ENCODE measurements at places on chromosomes 5 and 9.

GRCh38 chr5:38926121-38926520 lies 80.3 kb downstream of the OSMR start:
- no peak overlapping the region for H3K4me3 ChIP-seq
- DNase-seq, result no peak
- H3K27me3 ChIP-seq, result peaks cover 45% of the 10 kb centered on the region
- H3K27ac ChIP-seq, result no peak overlapping the region

DNA sequence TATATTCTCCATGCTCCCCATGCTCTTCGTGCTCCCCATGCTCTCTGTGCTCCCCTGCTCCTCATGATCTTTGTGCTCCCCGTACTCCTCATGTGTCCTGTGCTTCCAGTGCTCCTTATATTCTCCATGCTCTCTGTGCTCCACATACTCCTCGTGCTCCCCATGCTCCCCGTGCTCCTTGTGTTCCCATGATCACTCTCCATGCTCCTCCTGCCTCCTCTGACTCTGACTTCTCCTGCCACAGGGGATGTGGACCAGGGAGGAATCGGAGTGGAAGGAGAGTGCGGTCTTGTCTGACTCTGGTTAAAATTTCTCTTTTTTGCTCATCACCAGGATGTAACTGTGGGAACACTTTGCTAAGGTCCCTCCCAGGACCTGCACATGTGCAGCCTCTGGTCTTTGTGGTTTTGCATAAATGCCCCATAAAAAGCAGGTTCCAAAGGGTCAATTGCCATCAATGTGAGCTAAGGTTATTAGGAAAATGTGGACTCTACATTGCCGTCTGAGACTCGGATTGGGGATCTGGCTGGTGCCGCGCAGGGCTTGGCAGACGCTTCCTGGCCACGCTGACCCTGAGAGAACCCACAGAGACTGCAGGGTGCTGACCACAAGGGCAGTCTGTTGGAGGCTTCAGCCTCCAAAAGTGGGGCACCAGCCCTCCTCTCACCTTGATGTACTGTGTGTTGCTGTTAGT lies 52.5 kb downstream of the TRIP13 start:
- H3K36me3 ChIP-seq, result peaks cover 2% of the 10 kb centered on the region
- no peak overlapping the region for H3K4me3 ChIP-seq
- no peaks in the 10 kb centered on the region for H3K4me1 ChIP-seq
- peaks cover 61% of the 10 kb centered on the region for H3K27me3 ChIP-seq
- H3K27ac ChIP-seq, result no peak overlapping the region

DNA sequence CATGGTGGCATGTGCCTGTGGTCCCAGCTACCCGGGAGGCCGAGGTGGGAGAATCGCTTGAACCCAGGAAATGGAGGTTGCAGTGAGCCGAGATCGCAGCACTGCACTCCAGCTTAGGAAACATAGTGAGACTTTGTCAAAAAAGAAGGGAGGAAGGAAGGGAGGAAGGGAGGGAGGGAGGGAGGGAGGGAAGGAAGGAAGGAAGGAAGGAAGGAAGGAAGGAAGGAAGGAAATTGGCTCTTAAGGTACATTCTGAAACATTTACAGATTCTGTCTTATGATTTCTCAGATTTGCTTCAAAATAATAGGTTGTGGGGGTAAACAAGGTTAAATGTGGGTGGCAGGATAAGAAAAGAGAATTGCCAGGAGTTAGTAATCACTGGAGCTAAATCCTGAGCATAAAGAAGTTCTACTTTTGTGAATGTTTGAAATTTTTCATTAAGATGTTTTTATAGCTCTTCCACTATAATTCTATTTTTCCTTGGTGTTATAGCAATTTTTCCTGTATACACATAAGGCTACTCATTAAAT lies 2.1 kb upstream of the UGT3A2 start:
- H3K36me3 ChIP-seq, result peaks cover 2% of the 10 kb centered on the region
- peaks cover 15% of the 10 kb centered on the region for H3K4me1 ChIP-seq
- H3K27me3 ChIP-seq, result peaks cover 54% of the 10 kb centered on the region
- H3K27ac ChIP-seq, result no peak overlapping the region

DNA sequence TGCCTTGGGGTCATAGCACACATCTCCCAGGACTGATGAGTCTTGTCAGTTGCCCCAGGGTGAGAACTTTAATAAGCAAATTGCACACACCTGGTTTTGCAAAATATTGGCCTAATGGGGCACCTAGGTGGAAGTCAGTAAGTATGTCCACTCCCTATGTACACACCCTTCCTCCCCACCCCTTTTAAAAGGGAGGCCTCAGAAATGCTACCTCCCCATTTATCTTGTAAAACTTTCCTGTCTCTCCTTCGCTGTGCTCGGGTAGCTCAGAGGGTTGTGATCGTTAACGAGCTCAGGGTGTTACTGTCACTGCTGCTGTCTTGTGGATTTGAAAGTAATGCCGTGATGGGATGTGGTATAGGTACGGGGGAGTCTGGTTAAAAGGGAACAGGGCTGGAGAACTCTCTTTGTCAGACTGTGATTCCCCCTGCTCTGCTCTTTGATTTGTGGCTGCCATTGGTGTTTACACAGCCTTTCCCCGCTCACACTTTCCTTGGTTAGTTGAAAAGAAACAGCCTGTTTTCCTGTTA lies 26.2 kb downstream of the ZNF462 start:
- no peaks in the 10 kb centered on the region for H3K27me3 ChIP-seq
- H3K4me3 ChIP-seq, result no peak overlapping the region
- H3K36me3 ChIP-seq, result no peaks in the 10 kb centered on the region
- no peak overlapping the region for H3K27ac ChIP-seq
- no peak for DNase-seq

GRCh38 chr9:366620-367019 lies 152.0 kb downstream of the DOCK8 start:
- H3K4me1 ChIP-seq, result no peaks in the 10 kb centered on the region
- H3K27ac ChIP-seq, result no peak overlapping the region
- peaks cover 72% of the 10 kb centered on the region for H3K36me3 ChIP-seq
- DNase-seq, result no peak
- no peaks in the 10 kb centered on the region for H3K27me3 ChIP-seq

DNA sequence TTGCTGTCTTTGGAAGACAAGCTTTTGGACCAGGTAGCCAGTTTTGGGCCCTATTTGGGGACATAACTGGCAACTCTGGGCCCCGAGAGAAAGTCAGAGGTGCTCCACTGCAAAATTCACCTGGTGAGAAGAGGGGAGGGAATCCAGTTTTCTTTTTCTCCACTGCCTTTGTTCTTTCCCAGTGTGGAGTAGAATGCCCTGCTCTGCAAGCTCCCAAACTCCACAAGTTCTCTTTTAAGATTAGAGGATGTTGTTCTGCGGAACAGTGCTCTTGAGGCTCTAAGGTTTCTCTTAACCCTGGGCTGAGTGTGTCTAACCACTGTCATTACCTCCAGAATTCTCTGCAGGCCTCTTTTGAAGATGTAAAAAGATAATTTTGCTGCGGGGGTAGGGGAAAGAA lies 25.3 kb downstream of the MACIR start:
- no peak overlapping the region for H3K27ac ChIP-seq
- H3K4me3 ChIP-seq, result no peak overlapping the region
- H3K4me1 ChIP-seq, result no peaks in the 10 kb centered on the region
- no peaks in the 10 kb centered on the region for H3K27me3 ChIP-seq
- H3K36me3 ChIP-seq, result no peaks in the 10 kb centered on the region

- no peaks in the 10 kb centered on the region for H3K4me1 ChIP-seq
- no peak overlapping the region for H3K4me3 ChIP-seq
- no peak overlapping the region for H3K27ac ChIP-seq
Observed at GRCh38 chr9:6552033-6552432, 93.5 kb downstream of the GLDC start.

DNA sequence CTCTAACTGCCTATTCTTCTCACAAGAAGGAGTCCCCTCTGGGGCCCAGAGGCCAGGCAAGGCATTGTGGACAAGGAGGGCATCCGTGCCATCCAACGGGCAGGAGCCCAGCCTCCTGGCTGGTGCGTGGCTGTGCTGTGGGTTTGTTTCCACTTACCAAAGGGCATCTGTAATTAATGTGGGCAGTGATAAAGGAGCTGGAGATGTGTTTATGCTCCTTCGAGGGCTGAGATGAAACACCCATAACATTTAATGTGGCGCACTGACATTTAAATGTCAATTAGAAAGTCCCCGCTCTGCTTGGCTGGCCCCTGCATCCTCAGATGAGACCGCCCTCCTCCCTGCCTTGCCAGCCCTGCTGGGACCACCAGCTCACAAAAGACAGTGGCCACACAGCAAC lies 57.1 kb downstream of the KCNIP1 start:
- no peaks in the 10 kb centered on the region for H3K36me3 ChIP-seq
- H3K4me3 ChIP-seq, result no peak overlapping the region
- H3K27me3 ChIP-seq, result peaks cover 68% of the 10 kb centered on the region
- no peaks in the 10 kb centered on the region for H3K4me1 ChIP-seq

DNA sequence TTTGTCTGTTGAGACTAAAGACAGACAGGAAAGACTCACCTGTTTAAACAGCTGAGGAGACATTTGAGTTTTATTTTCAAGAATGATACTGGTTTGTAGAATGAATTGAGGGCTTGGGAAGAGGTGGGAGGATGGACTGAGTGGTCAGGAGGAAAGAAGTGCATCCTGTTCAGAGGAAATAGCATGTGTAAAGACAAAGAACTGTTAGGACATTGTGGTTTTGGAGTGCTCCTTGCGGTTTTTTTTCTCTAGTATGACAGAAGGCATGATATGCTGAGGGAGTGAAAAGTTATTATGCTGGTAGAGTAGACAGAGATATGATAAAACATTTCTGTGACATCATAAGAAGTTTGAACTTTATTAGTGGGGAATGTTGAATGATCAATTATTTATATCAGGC lies 270.7 kb upstream of the ELAVL2 start:
- no peak overlapping the region for H3K4me3 ChIP-seq
- H3K27me3 ChIP-seq, result no peaks in the 10 kb centered on the region
- DNase-seq, result no peak

- no peak overlapping the region for H3K27ac ChIP-seq
- no peaks in the 10 kb centered on the region for H3K36me3 ChIP-seq
- no peak for DNase-seq
- peaks cover 5% of the 10 kb centered on the region for H3K4me1 ChIP-seq
- H3K4me3 ChIP-seq, result no peak overlapping the region
Observed at GRCh38 chr5:176693477-176693851, 46.2 kb downstream of the TSPAN17 start.

DNA sequence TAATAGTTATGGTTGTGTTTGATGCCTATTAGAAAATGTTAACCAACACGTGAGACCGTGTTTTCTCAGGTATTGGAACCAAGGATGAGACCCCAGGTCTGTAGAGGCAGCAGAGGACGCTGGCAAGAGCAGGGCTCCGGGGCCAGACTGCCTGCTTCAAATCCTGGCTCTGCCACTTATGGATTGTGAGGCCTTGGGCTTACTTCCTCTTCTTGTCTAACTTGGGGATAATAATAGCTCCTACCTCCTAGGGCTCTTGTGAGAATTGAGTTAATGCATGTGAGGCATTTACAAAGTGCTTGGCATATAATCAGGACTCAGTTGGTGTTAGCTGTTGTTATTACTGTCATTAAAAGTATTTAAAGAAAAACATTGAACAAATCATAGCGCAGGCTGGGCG lies 85.5 kb upstream of the PITX1 start:
- H3K4me1 ChIP-seq, result no peaks in the 10 kb centered on the region
- no peak for DNase-seq
- H3K27me3 ChIP-seq, result peaks cover 37% of the 10 kb centered on the region
- no peak overlapping the region for H3K4me3 ChIP-seq

- H3K4me3 ChIP-seq, result no peak overlapping the region
- H3K27ac ChIP-seq, result no peak overlapping the region
- peaks cover 1% of the 10 kb centered on the region for H3K36me3 ChIP-seq
- no peaks in the 10 kb centered on the region for H3K4me1 ChIP-seq
Observed at GRCh38 chr9:30575691-30576090, 1808.8 kb upstream of the ACO1 start.

DNA sequence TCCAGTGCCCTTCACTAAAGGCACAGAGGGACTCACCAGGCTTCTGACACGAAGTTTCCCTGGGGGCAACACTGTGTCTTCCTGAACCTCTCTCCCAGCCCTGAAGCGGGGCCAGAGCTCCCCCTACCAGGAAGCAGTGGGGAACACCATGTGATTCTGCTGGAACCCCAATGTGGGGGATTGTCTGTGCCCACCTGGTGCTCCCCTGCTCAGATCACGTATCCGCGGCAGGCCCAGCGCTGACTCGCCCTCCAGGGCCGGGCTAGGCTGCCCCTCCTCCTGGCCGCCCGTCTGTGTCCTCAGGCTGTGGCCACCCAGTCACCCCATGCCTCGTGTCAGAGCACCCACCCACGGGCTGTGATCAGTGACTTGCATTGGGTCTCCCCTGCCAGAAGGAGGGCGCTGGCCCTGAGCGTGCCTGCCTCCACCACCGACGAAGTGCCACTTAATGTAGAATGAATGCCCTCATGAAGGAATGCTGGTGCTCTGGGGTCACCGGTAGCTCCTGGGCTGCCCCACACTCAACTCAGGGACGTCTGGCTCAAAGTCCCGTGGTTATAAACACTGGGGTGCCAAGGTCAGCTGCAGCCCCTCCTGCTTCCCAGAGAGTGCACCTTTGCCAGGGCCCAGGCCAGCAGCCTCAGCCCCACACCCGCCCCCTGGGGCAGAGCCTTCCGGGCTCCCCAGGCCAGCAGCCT lies 22.1 kb downstream of the SARDH start:
- DNase-seq, result no peak
- peaks cover 5% of the 10 kb centered on the region for H3K4me1 ChIP-seq
- peaks cover 31% of the 10 kb centered on the region for H3K27me3 ChIP-seq
- peak overlapping the region; percentile 47 for H3K27ac ChIP-seq
- no peaks in the 10 kb centered on the region for H3K36me3 ChIP-seq

Measured in central memory CD8-positive, alpha-beta T cell (primary cell).